HS-5 (cell line): ENCODE measurements at places on chromosomes 3 and 15.

DNA sequence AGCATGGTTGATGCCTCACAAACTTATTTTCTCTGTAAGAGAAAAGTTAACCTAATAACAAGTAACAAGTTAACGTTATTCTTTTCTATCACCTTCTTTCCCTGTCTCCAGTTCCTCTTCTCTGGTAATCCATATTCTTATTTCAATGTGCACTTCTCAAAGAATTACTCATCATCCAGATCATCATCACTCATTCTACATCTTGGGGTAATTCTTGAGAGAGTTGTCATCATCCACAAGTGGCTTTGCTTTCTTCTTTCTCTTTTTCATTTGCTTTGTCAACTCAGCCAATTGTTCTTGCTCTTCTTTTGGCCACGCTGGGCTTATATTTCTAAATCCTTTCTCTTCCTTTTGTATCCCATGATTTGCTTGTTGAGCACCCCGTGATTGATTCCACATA lies 20.8 kb upstream of the RNF111 start:
- DNase-seq, result no peak

DNA sequence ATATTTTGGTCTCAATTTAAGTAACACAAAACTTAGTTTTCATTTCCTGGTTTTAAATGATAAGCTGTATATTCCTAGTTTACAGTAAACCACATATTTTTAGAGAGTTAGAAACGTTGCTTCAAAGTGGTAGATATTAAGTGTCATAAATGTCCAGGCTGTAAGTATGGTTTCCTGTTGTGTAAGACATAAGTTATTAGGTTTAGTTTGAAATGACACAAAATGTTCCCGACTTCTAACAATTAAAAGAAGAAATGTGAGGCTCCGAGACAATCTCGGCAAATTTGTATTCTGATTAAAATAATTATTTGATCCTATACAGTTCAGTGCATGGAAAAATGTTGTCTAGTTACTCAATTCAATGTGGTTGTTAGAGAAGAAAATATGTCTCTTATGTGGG lies 387.3 kb downstream of the EPHA3 start:
- no peak for DNase-seq

DNA sequence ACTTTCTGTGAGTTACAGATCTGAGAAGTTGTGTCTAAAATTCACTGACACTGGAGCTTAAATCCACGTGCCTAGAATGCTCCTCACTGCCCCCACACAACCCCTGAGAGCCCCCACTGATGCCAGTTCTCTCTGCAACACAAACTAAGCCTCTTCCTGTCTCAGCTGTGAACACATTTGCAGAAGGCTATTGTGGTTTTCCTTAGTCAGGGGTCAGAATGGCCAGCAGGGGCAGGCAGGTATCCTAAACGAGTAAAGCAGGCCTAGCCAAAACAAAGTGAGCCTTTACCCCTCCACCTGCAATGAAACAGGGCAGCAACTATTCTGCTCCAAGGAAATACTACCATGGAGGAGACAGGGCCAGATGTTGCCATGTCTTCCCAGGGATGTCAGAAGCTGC lies 78.6 kb downstream of the FHIT start:
- no peak for DNase-seq

DNA sequence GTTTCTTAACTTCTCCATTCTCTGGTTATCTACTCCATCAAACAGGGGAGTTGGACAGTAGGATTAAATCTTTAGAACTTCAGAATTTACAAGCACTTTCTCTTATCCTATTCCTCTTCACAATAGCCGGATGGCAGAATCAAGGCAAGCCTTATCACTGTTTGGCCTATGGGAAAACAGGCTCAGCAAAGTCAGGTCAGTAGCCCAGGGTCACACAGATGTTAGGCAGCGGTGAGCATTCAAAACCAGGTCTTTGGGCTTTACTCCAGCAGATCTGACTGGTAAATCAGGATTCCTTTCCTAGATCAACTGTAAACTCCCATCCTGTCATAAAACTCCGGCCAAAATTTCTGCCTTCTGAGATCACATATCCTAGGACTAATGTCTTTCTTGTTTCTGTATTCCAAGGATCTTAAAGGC lies 258.4 kb downstream of the OPA1 start:
- no peak for DNase-seq

- no peak for DNase-seq
Measured at GRCh38 chr3:128413003-128413370, 53.7 kb downstream of the DNAJB8 start.

DNA sequence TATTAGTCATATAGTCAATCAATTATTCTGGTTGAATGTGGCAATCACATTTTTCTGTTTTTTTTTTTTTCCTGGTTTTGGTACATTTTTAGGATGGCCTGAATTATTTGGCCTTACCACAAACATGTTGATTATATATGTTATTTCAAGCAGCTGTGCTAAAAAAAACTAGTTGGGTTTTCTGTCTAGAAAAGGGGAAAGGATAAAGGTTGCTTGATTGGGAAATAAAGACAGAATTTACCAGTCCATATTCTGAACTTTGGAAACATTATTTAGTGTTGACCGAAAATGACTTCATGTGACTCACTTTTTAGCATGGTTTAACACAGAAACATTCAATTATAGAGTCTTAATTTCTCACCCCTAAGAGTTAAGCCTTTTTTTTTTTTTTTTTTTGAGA lies 8.1 kb downstream of the MORF4L1 start:
- no peak for DNase-seq

DNA sequence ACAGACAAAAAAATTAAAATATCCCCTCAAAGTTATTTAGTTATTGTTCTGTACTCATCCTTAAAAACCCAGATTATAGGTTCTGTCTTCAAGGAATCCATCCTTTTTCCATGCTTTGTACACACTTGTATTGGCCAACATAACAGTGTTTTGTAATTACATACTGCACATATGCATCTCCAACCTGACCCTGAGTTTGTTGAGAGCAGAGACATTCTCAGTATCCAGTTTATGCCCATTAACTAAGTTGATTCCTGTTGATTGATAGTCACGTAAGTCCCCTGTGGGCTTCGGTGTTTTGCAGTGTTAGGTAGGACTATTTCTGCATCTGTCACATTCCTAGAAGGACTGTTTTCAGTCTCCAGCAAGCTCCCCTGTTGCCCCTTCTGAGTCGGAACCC lies 33.6 kb downstream of the MOBP start:
- DNase-seq, result no peak

DNA sequence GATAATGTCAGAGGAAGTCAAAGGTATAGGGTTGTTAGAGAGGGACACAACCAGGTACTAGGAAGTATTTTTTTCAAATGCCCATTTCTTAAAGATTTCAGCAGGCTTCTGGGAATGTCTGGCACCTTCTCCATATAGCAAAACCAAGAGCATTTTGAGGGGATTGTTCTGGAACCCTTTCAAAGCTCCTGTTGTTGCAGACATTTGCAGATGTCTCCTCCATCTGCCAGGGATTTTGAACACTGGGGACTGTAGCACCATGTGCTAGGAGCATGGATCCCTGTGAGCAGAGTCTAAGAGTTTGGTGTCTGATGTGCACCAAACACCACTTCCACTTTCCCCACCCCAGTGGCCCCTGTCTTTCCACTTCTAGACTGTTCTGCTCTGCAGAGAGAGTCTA lies 206.0 kb upstream of the KBTBD8 start:
- DNase-seq, result no peak

DNA sequence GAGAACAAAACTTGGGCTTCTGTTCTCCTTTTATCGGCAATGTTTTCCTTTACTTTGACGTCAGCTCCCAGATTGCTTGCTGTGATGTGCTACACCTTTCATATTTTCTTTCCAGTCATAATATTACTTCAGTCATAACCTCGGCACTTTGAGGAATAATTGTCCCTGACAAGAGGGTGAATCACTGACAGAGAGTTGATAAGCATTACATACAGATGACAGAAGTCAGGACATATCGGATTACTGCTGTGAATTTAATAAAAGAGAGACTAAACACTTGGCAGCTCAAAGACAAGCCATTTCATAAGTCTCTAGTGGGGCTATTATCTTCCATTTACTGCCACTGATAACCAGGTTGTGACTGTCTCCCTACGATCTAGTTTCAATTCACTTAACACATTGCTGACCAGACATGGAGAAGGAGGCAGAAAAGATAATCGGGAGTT lies 362.1 kb upstream of the ARRDC4 start:
- DNase-seq, result no peak

- DNase-seq, result no peak
Measured at GRCh38 chr15:52566889-52567288, 1.9 kb downstream of the ARPP19 start.

GRCh38 chr15:53414167-53414566 lies 345.3 kb downstream of the WDR72 start:
- no peak for DNase-seq

- DNase-seq, result no peak
Measured at GRCh38 chr15:100279446-100279845, 62.3 kb downstream of the ADAMTS17 start.

DNA sequence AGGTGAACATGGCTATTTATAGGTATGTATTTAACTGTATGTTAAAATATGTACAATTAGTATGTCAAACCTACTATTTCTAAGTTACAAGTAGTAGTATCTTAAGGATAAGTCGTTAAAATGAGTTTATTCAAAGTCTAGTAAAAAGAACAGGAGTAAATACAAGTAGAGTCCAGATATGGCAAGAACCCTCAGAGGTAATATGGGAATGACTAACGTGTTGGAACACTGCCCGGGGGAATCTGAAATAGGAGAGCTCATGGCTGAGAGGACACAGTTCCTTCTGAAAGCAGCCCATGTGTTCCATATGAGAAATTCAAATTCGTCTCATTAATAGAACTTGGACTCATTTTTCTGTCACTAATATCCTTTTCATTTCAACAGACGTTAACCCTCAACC lies 158.8 kb downstream of the CLSTN2 start:
- no peak for DNase-seq

DNA sequence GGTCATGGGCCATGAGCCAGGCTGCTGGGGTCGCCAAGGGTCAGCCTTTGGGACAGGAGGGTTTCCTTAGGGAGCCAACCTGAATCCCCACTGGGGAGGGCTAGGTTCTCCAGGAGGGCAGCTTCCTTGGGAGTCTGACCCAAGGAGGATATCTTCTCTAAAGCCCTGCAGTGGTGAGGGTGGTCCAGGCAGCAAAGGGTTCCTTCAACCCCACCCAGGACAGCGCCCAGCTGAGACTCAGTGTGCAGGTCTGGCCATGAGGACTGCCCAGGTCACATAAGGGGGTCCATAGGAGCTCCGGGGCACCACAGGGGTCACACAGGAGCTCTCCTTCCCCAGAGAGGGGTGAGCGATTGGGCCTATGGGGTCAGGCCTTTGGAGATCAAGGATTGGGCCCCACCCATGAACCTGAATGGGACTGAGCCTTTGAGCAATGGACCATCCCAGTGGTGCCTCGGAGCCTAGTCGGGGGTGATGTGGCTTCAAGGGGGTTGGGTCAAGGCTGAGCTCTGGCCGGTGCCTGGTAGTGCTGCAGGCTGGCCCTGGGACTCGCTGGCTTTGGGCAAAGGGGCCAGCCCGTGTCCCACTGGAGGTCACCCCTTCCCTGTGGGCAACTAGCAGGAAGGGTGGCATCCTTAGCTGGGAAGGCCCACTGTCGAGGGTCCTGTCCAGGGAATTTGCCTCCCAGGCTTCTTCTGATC lies 216.5 kb downstream of the SNRPN start:
- no peak for DNase-seq

- no peak for DNase-seq
Measured at GRCh38 chr3:87997298-87997697, 61.5 kb downstream of the CGGBP1 start.

GRCh38 chr3:112376992-112377391 lies 44.0 kb downstream of the CD200 start:
- peak; percentile 94 for DNase-seq

- no peak for DNase-seq
Measured at GRCh38 chr15:48221261-48221660, 15.2 kb downstream of the SLC12A1 start.

- DNase-seq, result peak; percentile 73
Measured at GRCh38 chr3:169760479-169760878, 4.4 kb downstream of the TERC start.

DNA sequence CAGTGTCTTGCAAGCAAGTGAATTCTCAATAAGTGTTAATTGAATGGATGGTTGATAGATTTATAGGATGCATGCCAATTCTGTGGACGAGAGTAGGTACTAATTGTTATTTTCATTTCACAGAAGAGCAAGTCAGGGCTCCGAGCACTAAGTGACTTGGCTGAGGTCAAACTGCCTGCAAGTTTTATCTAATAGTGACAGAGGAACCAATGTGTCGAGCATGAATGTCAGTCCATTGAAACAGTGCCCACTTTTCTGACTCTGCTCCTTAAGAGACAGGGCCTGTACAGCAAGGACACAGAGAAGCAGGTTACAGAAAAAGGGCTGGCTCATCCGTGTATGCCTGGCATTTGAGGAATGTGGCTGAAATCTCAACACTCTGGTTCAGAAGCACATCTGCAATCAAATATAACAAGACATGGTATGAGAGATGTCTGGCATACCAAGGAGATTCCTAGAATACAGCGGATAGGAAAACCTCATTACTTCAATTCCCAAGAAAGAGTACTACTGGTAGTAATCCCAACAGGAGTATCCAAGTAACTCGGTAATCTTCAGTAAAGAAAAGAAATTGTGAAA lies 6.0 kb upstream of the B3GNT5 start:
- DNase-seq, result no peak

DNA sequence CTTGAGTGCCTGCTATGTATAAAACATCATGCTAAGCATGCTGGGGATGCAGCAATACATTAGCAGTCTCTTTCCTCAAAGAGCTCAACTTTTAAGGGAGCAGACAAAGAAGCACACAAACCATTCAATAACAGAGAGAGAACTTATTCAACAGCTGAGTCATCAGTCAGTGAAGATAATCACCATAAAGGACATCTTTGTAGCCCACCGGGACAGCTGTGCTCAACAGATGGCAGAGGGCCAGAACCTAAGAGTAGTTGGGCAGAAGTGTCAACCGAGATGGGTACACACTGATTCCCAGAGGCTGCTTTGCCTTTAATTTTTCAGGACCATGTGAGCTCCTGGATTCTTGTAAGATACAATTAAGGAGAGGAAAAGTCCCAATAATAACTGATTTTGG lies 4.2 kb upstream of the RAB8B start:
- no peak for DNase-seq

DNA sequence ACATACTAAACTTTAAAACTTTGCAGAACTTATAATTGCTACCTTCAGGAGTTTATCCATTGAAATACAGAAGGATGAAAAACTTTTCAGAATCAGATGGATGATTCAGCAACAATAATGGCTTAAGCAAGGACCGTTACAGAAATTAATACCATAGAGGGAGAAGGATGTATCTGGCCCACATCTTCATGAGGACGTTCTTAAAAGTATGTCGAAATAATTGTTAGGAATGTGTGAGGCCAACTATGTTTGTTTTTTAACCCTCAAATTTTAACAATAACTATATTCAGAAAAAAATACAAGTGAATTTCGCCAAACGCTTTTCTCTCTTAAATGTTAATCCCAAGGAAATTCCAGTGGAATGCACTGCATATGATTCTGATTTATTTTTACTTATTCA lies 105.2 kb upstream of the EPHA3 start:
- DNase-seq, result no peak

DNA sequence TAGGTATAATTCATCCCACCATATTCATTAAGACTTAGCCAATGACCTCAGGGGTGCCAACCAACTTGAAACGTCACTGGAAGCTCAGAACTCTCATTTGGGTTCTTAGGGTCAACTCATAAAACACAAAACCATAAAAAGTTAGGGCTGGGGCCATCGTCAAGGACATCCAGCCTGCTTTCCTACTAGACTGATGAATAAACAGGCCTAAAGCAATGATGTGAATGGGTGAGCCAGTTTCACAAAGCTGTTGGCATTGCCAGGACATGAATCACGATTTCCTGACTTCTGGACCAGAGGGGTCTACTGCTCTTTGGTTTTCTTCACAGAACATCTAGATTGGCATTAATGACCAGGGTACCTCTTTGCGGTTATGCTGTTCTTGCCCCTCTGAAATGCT lies 64.7 kb downstream of the EOMES start:
- no peak for DNase-seq
